ENCODE measurements at places on chromosomes 6 and 20.
A peak's percentile ranks its signal among the peaks of the same experiment; 100 is the strongest.

- ATAC-seq, result no peak
Observed at GRCh38 chr6:131951576-131952230, 531 bp upstream of the CCN2 start.

DNA sequence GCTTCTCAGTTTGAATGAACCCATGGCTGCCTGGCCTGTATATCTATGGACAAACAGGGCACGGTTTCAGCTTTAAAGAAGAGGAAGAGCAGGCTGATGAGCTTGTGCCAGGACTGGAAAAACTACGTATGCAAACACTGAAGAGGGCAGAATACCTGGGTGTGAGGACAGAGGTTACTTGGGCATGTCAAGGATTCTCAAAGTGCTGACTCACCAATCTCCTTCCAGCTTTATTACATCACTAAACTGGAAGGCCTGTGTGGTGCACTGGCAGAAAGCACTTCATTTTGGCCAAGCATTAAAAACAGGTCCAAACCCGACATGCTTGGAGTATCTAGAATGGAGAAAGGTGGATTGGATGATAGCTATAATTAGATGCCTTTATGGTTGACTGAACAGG, 95.2 kb downstream of the GMPR start:
- no peak for ATAC-seq

DNA sequence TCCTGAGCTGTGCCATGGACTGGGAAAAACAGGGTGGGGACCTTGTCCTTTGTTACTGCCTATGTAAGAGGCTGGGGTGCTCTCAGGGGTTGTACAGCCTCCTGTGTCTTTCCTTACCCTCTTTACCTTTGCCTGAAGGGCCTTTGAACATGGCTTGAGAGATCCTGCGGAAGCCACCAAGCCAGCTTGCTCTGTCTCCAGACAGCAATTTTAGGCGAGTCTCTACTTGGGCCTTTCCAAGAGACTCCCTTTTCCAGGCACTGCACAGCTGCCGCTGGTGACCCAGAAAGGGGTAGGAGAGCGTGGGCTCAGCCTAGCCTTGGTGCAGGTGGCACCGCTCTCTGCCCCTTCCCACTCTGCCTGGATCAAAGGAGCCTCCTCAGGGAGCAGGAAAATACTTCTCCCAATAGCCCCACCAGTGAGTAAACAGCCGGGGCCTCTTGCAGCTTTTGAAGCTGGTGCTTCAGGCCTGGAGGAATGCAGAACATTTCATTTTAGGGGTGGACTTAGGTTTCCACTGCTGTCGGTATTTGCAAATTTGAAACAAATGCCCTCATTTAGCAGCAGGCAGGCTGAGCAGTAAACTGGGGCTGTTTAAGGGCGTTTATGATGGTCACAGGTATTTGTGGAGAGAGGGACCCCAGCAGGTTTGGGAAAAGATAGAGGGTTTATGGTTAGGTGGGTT, 13.9 kb downstream of the PTK7 start:
- peak; percentile 35 for ATAC-seq

DNA sequence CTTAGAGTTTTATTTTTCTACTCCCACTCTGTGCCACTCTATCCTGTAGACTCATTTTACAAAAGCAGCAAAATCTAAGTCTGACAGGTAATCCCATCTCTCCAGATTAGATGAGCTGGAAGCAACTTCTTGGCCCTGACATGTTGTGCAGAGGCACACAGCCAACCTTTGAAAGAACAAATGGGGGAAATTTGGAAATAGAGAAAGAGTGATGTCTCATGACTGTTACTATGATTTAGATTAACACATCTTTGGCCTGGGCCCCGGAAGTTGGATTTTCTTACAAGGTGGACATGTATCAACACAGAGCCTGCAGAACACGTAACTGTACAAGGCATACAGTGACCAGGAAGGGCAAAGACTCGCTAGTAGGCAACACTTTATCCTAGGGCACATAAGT, 227.7 kb downstream of the MYLK4 start:
- no peak for ATAC-seq

DNA sequence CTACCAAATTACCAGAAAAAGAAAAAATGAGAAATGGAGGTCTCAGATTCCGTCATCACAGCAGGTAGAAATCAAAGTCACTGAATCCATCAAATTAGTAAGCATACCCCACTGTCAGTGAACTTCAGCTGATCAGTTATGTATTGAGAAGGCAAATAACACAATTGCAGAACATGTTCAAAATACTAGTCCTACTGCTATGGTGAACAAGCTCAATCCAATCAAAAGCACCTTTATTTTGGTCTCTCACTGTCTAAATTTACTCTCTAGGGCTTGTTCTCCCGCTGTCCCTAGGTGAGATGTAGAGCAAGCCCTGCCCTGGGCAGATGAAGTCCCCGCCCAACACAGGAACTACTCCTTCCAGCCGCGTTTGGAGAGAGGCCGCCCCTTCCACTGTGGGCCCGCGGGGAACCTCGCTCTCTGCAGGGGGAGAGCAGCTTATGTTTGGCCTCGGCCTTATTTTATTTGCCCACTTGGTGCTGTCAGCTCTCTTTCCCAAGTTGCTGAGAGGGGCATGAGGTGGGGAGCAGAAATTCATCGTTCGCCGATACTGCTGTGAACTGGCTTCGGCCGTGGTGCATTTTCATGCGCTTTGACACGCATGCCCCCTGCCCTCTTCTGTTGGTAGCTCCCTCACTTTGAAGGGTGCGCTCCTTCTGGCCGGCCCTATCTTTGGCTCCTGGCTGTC, 14.3 kb upstream of the MAP1LC3A start:
- no peak for ATAC-seq

- no peak for ATAC-seq
Observed at GRCh38 chr20:32495217-32495565, 89.9 kb downstream of the NOL4L start.

DNA sequence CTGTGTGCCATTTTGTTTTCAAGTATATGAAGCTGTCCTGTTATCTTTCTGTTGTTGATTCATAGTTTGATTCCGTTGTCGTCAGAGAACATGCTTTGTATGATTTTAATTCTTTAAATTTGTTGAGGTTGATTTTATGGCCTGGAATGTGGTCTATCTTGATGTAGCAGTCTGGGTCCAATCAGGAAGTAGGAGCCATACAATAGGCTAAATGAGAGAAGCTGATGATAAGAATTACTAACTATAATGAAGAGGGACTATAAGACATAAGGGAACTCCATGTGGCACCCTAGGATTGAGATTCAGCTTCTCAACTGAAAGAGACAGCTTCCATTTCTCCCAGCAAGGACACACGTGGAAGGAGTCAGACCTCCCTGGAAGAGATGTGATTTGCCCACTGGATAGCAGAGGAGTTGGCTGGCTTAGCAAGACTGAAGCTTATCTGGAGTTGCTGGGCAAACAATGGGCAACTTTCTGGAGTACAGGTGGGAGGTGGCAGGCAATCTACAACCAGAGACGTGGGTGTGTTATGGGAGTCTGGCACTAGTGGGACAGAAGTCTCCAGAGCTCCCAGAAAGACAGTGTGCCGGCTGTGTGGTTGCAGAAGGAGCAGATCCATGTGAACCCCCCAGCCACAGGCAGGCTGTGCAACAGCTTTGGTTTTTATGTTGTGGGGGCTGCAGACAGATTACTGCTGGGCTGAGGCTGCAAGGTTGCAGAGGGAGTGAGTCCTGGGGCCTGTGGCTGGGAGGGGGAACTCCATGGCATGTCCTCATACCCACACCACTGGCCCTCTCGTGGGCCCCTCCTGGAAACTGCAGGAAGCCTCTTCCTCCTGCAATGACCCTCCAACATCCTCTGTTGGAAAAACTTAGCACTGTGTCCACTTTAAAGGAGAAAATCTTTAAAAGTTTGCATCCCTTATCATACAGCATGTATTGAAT, 7.1 kb downstream of the ZNF831 start:
- ATAC-seq, result no peak

DNA sequence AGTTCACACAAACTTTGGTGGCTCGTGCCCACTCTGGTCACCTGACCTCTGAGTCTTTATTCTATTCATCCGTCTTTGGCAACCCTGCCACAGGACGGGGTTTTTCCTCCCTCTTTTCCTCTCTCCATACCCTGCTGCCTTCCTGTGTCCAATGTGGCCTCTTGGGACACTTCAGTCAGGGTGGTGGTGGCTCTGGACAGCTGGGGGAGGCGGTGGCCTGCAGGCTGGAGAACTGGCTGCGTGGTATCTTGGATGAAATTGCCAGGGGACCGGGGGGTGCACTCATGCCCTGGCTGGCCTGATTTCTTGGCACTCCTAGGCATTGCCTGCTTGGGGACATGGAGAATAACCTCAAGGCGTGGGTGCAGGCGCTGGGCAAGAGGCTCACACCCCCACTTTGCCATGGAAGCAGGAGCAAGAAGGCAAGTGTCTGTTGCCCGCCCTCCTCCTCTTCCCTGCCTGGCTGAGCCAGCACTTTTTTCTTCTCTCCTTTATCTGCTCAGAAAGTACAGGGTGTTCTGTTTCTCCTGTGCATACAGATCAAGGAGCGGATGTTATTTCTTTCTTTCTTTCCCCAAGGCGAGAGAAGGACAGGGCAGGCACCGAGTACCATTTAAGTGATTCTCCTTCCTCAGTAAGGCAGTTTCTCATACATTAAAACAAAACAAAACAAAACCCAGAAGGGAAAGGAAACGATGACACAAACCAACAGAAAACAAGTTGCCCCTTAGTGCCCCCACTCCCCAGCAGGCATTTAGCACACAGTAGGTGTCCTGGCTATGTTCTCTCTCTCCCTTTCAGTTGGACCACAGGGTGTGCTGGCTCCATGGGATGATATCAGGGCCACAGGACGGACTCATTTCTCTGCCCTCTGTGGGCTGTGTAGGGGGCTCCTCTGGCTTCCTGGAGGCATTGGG, 155.5 kb upstream of the RNF24 start:
- no peak for ATAC-seq

DNA sequence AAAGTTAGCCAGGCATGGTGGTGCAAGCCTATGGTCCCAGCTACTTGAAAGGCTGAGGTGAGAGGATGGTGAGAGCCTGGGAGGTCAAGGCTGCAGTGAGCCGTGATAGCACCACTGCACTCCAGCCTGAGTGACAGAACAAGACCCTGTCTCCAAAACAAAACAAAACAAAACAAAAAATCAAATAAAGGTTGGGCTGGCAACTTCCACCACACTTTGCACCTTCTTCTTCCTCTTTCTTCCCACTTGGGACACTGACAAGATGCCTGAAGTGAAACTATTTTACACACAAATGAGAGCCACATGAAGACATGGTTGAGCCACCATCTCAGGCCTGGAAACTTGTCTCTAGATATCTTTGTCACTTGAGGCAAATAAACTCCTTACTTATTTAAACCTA, 53.8 kb upstream of the CCDC28A start:
- no peak for ATAC-seq

Measured in motor neuron (in vitro differentiated cells).